AG10803 (cell line): ENCODE measurements at places on chromosomes 12 and 14.

- DNase-seq = no peak
Measured at GRCh38 chr14:64944041-64944440, 1.5 kb upstream of the GPX2 start.

DNA sequence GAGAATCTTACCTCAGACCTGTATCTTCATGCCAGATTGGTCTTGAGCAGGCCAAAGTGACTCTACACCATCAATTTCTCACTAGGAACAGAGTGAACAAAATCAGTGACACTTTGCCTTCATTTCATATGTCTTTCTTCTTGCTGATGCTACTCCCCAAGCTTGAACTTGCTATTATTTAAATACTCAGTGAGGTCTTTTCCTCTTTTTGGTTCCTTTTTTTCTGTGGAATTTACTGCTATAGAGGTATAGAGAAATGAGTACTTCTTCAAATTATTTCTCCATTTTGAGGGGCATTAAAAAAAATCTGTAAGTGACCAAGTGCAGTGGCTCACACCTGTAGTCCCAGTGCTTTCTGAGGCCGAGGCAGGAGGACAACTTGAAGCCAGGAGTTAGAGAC lies at the start of gene GPR33:
TSS of gene GPR33 (minus strand) at position 154 of the 400 bp plus-strand sequence. CDS start 4,074 bp downstream, outside the sequence.
- no peak for DNase-seq

DNA sequence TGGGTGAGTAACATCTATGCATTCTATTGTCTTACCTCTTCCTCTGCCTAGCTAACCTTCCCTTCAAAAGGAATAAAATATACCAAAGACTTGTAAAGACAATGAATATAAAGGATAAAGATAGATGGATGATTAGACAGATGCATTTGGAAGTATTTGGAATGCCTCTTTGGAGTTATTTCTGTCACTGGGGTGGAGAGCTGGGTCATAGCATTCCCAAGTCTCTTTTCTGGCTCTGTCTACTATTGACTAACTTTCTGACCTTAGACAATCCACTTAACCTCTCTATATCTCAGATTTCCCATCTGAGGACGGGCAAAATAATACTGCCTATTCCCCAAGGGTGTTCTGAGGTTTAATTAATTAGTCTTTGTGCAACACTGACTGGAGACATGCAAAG lies 517.4 kb downstream of the DIO2 start:
- DNase-seq = no peak

GRCh38 chr14:90416720-90417119 lies 19.9 kb downstream of the CALM1 start:
- no peak for DNase-seq

- DNase-seq = no peak
Measured at GRCh38 chr14:76375484-76375883, 453 bp upstream of the ESRRB start.

- no peak for DNase-seq
Measured at GRCh38 chr12:6377667-6377994, 2.3 kb upstream of the SCNN1A start.

- no peak for DNase-seq
Measured at GRCh38 chr12:24297516-24297915, 348.0 kb upstream of the SOX5 start.

- DNase-seq = no peak
Measured at GRCh38 chr14:74402401-74403251, 23.4 kb downstream of the SYNDIG1L start.

DNA sequence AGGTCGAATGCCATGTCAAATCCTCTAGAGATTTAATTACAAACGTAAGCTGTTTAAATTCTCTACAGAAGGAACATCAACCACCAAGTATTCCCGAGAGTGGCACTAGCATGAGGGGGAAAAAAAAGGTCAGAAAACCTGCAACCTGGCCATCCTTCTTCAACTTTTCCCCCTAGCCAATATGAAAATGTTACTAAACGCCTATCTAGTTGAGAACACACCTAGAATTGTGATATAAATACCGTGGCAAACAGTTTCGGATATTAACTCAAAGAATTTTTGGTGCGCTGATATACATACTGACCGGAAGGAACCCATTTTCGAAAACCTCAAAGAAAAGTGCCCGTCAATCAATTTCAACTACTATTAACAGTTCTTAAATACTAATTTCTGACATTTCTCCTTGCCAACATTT lies 1.8 kb downstream of the HNRNPC start:
- DNase-seq = no peak

- DNase-seq = peak; percentile 6
Measured at GRCh38 chr14:21748869-21749303, 75.3 kb upstream of the OR4E1 start.

DNA sequence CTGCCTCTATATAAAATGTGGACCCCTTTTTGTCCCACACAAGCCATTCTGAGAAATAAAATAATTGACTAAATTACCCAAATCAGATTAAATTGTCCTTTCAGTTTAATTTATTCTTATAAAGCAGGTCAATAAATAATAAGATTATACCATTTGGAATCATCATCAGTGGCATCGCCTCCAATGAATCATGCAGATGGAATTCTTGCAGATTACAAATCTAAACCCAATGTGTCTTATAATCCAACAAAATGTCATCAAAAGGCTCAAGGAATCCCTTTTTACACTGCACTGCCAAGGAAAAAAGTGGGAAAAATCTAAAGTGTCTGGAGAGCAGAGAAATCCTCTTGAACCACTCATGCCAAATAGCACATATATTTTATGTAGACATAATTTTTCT lies 138.2 kb upstream of the TSPAN8 start:
- DNase-seq = no peak

DNA sequence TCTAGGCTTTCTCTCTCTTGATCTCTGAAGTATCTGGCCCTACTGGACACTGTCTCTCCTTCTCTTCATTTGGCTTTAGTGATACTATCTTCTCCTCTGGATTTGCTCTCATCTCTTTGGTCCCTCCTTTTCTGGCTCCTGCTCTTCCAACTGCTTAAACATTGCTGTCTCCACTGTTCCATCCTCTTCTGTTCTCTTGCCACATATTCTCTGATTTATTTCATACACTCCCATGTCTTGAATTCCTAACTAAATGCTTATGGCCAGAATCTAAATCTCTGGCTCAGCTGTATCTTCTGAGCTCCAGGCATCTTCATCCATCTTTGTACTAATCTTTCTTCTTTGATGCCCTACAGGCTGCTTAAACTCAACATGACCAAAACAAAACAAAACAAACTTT lies 25.5 kb upstream of the PCED1B start:
- no peak for DNase-seq

GRCh38 chr12:53660041-53660440 lies 15.8 kb downstream of the ATP5MC2 start:
- peak; percentile 34 for DNase-seq

DNA sequence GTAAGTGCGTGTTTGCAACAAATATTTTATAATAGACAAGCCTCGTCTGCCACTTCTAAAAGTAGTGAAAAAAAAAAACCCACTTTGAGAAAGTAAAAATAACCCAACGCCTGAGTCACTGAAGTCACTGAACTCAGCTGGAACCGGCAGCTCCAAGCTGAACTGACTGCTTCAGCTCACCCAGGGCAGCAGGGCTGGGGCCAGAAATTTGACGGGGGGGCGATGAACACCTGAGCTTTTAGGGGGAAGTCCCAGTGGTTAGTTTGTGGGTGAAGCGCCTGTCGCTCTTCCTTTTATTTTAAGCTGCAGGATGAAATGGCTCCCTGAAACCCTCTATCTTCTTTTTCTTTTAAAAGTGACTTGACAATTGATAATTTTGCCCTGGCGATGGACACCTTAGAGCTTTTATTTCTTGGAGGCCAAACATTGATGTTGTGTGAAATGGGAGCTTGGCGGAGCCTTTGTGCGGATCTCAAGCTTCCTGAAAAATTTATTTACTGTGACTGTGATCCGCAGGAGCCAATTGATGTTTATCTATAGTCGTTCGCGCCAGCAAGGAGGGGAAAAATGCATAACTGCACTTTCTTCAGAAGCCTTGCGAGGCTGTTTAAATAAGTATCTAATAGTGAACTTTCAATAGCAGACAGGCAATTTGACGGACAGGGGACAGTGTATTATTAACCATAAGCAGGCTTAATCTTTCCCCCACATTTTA lies 173.2 kb upstream of the MYL2 start:
- no peak for DNase-seq

DNA sequence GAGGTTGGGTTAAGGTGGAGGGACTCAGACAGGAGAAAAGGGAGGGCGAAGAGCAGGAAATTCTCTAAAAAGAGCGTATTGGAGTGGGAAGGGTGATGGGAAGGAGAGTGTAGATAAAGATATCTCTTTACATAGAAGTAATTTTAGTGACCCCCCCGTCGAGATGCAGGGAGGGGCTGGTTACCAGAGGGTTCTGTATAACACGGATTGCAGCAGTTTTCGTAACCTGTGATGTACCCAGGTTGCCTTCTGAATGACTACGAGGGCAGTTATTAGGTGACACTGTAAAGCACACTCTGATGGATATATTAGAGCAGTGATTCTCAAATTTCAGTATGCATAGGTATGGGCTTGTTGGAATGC lies 443 bp downstream of the DNAL1 start:
- DNase-seq = no peak

- DNase-seq = no peak
Measured at GRCh38 chr12:80217011-80217535, 117.7 kb downstream of the OTOGL start.

GRCh38 chr12:114491916-114492315 lies 86.0 kb upstream of the TBX5 start:
- DNase-seq = no peak

- DNase-seq = no peak
Measured at GRCh38 chr12:105399428-105400081, 69.1 kb downstream of the C12orf75 start.

DNA sequence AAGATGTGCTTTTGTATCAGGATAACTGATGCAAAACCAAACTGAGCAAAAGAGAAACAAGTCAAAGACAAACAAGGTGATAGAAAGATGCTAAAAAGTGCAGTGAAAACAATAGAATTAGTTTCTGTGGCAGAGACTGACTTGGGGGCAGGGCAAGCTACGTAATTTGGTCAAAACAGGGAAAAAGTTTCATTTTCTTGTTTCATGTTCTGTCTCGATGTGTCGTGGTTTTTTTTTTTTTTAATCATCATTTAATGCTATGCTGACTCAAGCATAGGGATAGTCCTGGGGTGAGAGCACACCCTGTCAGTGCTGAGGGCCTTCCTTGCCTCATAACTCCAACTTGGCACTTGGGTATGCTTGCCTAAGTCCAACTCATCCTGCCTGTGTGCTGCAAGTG lies 144.1 kb upstream of the PTPRQ start:
- peak; percentile 6 for DNase-seq

- DNase-seq = no peak
Measured at GRCh38 chr12:76704693-76705092, 59.2 kb upstream of the ZDHHC17 start.

DNA sequence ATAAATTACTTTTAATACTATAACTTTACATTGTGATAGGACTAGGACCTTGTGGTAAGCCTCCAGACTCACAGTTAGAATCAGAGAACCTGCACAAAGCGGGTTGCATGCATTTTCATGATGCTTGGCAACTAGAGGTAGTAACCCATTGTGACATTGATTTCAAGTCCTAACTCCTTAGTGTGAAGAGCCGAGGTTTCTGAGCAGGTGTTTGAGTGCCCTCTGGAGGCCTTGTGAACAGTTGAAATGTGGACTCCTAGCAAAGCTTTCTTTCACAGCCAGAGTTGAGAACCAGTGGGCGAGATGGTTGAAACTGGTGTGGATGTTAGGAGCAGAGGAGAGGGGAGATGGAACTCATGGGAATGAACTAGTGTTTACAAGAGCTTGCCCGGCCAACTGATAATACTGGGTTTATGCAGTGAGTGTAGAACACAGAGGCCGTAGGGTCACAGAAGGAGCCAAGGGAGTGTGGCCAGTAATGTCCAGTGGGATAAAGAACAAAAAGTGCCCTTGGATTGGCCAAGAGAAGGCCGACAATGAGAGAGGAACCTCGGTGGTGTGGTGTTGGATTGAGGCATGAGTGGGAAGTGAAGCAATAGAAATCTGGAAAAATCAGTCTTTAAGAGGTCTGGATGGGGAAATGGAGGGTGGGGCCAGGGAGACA lies 10.9 kb downstream of the ZNF664 start:
- DNase-seq = peak; percentile 76

GRCh38 chr12:109461846-109462756 lies 15.0 kb downstream of the KCTD10 start:
- peak; percentile 100 for DNase-seq

DNA sequence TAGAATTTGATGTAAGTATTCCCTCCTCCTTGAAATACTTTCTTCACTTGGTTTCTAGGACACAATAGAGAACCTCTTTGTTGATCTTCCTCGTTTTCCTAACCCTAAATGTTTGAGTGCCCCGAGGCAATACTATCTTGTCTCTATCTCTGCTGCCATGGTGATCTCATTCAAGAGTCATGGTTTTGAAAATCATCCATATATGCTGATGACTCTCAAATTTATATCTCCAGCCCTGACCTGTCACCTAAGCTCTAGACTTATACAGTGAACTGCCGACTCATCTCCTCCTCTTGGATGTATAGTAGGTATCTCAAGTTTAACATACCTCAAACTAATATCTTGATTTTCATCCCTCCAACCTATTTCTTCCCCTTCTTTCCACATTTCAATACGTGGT lies 71.4 kb downstream of the RIC8B start:
- no peak for DNase-seq

DNA sequence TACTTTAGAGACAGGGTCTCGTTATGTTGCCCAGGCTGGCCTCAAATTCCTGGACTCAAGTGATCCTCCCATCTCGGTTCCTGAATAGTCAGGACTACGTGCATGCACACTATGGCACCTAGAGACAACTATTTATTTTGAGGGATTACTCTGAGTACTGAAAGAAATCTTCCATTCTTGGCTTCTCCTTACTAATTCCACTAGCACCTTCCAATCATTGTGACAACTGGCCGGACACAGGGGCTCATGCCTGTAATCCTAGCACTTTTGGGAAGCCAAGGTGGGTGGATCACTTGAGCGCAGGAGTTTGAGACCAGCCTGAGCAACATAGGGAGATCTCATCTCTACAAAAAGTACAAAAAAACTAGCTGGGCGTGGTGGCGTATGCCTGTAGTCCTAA lies 42.1 kb upstream of the MTERF2 start:
- no peak for DNase-seq

DNA sequence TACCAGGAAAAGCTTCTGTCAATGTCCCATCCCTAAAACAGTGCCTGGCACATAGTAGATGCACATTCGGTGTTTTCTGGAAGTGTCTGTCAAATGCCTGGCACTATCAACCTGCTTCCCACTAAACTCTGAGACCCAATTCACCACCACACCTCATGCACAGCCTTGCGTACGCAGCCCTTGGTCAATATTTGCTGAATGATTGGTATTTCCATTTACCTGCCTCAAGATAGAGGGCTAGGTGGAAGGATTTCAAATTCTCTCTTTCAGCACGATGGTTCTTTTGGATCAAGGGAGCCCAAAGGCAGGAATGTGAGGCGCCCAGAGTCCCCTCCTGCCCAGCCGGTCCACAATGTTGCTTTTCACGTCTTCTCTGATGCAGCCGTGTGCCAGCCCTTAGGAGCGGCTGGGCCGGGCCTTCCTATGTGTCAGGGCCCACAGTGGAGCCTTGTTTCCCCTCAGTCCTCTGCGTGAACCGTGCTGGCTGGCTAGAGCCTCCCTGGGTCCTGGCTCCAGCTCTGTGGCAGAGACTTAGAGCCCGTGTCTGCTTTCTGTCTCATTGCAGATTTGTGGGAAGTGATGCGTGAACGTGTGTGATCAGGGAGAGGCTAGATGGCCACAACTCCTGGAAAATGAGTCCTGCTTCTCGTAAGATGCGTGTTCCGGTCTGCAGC lies 99.9 kb upstream of the RFLNA start:
- no peak for DNase-seq

- no peak for DNase-seq
Measured at GRCh38 chr12:130970165-130970907, 16.6 kb downstream of the ADGRD1 start.
